Muscle of leg (tissue), 16 donors: ENCODE measurements at places on chromosomes 12 and 14. TPM values are rescaled to one million over a fixed set of nuclear protein-coding genes. Genes with fewer than 3 reads are reported as not detected.

DNA sequence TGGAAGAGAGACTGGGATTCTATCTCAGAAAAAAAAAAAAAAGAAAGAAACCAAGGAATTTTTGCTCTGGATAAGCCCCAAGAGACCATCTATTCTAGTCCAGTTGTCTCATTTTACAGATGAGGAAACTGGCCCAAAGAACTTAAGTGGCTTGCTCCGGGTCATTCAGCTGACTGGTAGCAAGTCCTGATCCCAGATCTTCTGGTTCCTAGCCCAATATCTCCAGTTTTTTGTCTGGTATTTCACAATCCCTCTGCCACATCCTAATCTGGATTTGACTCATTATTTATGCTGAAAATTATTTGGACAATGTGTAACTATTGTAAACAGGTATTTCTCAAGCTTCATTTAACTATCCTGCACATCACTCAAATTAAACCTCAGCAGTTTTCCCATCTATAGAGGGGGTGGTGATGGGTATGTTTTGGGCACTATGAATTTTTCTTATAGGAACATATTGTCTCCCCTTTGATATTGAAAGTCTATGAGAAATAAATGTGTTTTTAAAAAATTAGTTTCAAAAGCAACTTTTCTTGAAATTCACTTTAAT lies 43.4 kb downstream of the PPP2R5E start:
- no peak overlapping the region for H3K4me3 ChIP-seq
- H3K27me3 ChIP-seq, result no peaks in the 10 kb centered on the region
- H3K27ac ChIP-seq, result no peak overlapping the region
- no peaks in the 10 kb centered on the region for H3K4me1 ChIP-seq
- DNase-seq, result no peak

GRCh38 chr14:92613681-92614260 lies 100.2 kb downstream of the RIN3 start:
- H3K36me3 ChIP-seq, result peaks cover 13% of the 10 kb centered on the region
- peaks cover 9% of the 10 kb centered on the region for H3K4me1 ChIP-seq
- H3K27ac ChIP-seq, result no peak overlapping the region

- H3K4me3 ChIP-seq, result no peak overlapping the region
- H3K27me3 ChIP-seq, result no peaks in the 10 kb centered on the region
- no peaks in the 10 kb centered on the region for H3K36me3 ChIP-seq
- H3K27ac ChIP-seq, result no peak overlapping the region
- peak; percentile 81 for DNase-seq
- peaks cover 23% of the 10 kb centered on the region for H3K4me1 ChIP-seq
Observed at GRCh38 chr14:101961011-101961721, 3.2 kb upstream of the DYNC1H1 start.

GRCh38 chr12:87117526-87117925 lies 861.3 kb upstream of the MGAT4C start:
- DNase-seq, result no peak
- H3K36me3 ChIP-seq, result no peaks in the 10 kb centered on the region
- H3K4me3 ChIP-seq, result no peak overlapping the region
- no peaks in the 10 kb centered on the region for H3K4me1 ChIP-seq
- H3K27ac ChIP-seq, result no peak overlapping the region

DNA sequence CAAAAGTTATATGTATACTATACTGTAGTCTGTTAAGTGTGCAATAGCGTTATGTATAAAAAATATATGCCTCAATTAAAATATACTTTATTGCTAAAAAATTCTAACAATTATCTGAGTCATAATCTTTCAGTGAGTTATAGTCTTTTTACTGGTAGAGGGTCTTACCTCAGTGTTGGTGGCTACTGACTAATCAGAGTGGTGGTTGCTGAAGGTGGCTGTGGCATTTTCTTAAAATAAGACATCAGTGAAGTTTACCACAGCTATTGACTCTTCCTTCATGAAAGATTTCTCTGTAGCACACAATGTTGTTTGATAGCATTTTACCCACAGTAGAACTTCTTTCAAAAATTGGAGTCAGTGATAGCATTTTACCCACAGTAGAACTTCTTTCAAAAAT lies 23.4 kb downstream of the POLR3B start:
- no peak for DNase-seq
- peaks cover 38% of the 10 kb centered on the region for H3K36me3 ChIP-seq
- no peak overlapping the region for H3K27ac ChIP-seq
- no peaks in the 10 kb centered on the region for H3K27me3 ChIP-seq
- no peaks in the 10 kb centered on the region for H3K4me1 ChIP-seq

DNA sequence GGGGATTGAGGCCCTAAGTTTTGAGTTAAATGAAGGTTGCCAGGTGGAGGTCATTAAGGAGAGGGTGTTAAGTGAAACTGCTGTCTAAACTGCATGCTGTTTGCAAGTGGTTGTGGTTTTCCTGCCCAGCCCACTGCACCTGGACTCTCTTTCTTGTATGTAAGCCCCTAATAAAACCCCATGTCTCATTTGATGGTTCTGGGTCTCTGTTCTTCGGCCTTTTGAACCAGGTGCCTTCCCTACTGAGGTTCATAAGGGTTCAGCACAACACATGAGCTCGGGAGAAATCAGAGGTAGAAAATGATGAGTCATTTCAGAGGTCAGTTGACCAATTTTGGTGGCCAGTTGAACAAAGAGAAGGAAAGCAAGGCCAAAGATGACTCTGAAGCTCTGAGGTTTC lies 382.5 kb downstream of the RPS29 start:
- no peak for DNase-seq
- no peak overlapping the region for H3K4me3 ChIP-seq
- no peaks in the 10 kb centered on the region for H3K27me3 ChIP-seq
- H3K4me1 ChIP-seq, result peaks cover 2% of the 10 kb centered on the region
- no peaks in the 10 kb centered on the region for H3K36me3 ChIP-seq
- H3K27ac ChIP-seq, result no peak overlapping the region

DNA sequence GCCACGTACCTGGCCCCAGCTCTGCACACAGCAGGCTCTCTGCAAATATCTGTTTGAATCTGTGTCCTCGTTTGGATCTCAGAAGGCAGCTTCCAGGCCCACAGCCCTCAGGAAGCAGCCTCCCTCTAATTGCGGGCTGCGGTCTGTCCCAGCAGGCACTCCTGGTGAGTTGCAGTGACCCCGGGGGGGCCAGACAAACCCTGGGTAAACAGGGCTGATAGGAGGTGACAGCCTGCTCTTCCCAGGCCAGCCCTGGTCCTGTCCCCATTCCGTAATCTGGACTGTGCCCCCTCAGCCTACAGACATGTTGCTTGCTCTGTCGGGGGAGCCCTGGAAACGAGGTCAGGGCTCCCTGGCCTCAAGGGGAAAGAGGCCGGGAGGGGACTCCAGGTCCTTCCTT lies 2.0 kb downstream of the FOXN4 start:
- no peak overlapping the region for H3K27ac ChIP-seq
- peaks cover 60% of the 10 kb centered on the region for H3K27me3 ChIP-seq
- no peak overlapping the region for H3K4me3 ChIP-seq
- no peaks in the 10 kb centered on the region for H3K36me3 ChIP-seq
- peaks cover 11% of the 10 kb centered on the region for H3K4me1 ChIP-seq

TRAF3 gene
- 13.8 TPM for polyA plus RNA-seq

OR4K14 gene
- not detected for polyA plus RNA-seq

UBE3B gene
- polyA plus RNA-seq, result 21.9 TPM

ACSS3 gene
- 10.8 TPM for polyA plus RNA-seq
